Natural killer cell (primary cell): ENCODE measurements at places on chromosomes 2 and 18. TPM values are rescaled to one million over a fixed set of nuclear protein-coding genes. Genes with fewer than 3 reads are reported as not detected.
A peak's percentile ranks its signal among the peaks of the same experiment; 100 is the strongest.

DNA sequence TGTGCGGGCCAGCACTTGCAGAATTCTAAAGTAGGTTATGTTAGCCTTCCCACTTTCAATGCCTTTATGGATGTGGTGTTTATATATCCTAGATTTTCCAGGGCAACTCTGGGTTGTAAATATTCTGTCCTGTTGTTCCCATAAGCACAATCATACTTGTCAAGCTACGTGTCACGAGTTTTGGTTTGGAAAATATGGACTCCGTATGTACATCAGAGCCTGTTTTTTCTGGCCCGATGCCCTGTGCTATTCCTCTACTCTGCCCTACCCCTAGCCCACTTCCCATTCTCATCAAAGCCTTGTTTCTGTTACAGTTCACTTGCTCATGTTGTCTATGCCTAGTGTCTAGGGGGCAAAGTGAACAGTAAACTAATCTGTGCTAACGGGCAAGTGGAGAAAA is 27.0 kb upstream of the ZEB2 start:
- no peak overlapping the region for H3K4me3 ChIP-seq
- H3K27ac ChIP-seq: no peak overlapping the region
- no peaks in the 10 kb centered on the region for H3K36me3 ChIP-seq
- H3K27me3 ChIP-seq: no peaks in the 10 kb centered on the region

GRCh38 chr2:218292048-218293014 is at the start of gene TMBIM1:
TSS of gene TMBIM1 (minus strand) at chr2:218292503. CDS start at chr2:218282141, 10,362 bp downstream.
- no peaks in the 10 kb centered on the region for H3K36me3 ChIP-seq
- DNase-seq: peak; percentile 86
- H3K27me3 ChIP-seq: no peaks in the 10 kb centered on the region
- peak within 1 kb of the TSS; percentile 55 for H3K4me3 ChIP-seq
- H3K4me1 ChIP-seq: peaks cover 55% of the 10 kb centered on the region

GRCh38 chr2:72089537-72089936 is 58.1 kb downstream of the CYP26B1 start:
- no peaks in the 10 kb centered on the region for H3K36me3 ChIP-seq
- no peaks in the 10 kb centered on the region for H3K4me1 ChIP-seq
- no peak overlapping the region for H3K27ac ChIP-seq
- H3K4me3 ChIP-seq: no peak overlapping the region

GRCh38 chr2:30756971-30757370 is 50.3 kb downstream of the CAPN13 start:
- H3K4me1 ChIP-seq: no peaks in the 10 kb centered on the region
- no peak overlapping the region for H3K27ac ChIP-seq
- no peaks in the 10 kb centered on the region for H3K36me3 ChIP-seq
- no peak for DNase-seq

MC4R gene
- total RNA-seq: not detected
